Gastroesophageal sphincter (tissue), 4 donors: ENCODE measurements at places on chromosomes 13 and 19. TPM values are rescaled to one million over a fixed set of nuclear protein-coding genes. Genes with fewer than 3 reads are reported as not detected.

- no peak for ATAC-seq
Measured at GRCh38 chr13:91372911-91373310, 25.4 kb downstream of the MIR17HG start.

SERPINE3 gene
- total RNA-seq, result not detected

IFNL4 gene
- total RNA-seq, result not detected

CCNA1 gene
- total RNA-seq, result 0.49 TPM

NLRP7 gene
- total RNA-seq, result not detected

ZIC2 gene
- total RNA-seq, result not detected

PCDH9 gene
- 56.9 TPM for total RNA-seq

- no peak for ATAC-seq
Measured at GRCh38 chr19:4288091-4288777, 9.2 kb downstream of the SHD start.

DNA sequence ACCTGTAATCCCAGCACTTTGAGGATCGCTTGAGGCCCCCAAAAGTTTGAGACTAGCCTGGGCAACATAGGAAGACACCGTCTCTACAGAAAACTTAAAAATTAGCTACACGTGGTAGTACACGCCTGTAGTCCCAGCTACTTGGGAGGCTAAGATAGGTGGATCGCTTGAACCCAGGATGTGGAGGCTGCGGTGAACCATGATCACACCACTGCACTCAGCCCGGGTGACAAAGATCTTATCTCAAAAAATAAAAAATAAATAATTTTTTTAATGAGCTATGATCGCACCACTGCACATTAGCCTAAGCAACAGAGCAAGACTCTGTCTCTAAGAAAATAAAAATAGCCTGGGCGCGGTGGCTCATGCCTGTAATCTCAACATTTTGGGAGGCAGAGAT lies 6.6 kb downstream of the RCBTB2 start:
- ATAC-seq, result no peak

STX10 gene
- 54.1 TPM for total RNA-seq

DNA sequence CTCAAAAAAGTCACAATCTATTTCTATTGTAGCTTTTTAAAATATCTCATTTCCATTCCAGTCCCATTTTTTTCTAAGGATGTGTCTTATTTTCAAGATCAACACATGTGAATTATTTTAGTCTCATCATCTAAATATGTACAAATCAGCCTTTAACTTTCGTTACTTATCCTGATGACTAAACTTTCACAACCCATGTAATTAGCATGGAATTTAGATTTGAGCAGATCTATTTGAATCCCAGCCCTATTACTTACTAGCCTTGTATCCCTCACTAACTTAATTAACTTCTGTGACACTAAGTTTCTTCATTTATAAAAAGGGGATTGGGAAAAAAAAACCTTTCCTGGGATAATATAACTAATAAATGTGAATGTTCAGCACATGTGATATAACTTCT lies 81.1 kb downstream of the UFM1 start:
- ATAC-seq, result no peak

DNA sequence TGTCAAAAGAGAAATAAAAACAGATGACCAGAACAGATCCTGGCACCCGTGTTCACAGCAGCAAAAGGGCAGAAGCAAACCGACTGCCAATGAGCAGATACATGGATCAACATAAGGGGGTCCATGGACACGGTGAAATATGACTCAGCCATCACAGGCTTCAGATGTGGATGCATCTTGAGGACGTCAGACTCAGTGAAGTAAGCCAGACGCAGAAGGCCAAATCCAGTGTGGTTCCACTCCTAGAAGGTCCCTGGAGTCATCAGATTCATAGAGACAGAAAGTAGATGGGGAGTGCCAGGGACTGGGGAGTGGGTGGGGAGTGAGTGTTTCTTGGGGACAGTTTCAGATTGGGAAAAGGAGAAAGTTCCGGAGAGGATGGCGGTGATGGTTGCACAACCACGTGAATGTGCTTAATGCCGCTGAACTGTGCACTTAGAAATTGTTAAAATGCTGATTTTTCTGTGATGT lies 28.8 kb upstream of the SEMA6B start:
- no peak for ATAC-seq
